Inflammatory macrophage (primary cell): ENCODE measurements at places on chromosomes 2 and 18.

DNA sequence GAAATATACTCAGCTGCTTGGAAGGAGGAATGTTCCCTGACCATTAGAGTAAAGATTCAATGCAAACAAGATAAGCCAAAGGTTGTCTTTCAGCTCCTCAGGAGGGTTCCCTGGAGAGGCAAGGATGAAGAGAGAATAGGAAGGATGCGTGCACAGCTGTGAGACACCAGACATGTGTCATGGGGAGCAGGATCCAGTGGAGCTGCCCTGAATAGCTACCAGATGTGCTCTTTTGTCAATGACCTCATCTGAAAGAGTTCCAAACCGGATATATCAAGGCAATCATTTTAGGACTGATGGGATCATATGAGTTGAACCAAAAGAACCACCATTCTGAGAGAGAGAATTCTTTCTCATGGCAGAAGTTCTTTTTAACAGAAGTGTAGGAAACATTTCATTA lies 490.6 kb downstream of the IRS1 start:
- DNase-seq, result no peak

- DNase-seq, result no peak
Measured at GRCh38 chr2:15841776-15842560, 98.4 kb upstream of the MYCN start.

DNA sequence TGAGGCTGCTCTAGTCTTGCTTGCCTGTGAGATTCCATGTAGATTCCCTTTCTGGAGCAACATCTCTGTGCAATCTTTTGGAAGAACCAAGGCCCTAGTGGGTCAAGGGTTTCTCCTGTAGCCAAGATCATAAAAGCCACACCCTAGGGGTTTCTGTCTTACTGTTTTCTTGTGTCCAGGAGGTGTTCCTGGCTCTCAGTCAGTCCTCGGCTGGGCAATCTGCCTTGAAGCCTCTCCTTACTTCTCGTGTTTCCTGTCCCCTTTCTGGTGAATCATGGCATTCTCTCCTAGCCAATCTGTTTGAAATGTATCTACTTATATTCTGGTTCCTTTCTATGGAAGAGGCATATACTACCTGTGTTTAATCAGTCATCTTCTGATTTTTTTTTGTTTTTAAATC lies 484.8 kb upstream of the UBE2E3 start:
- no peak for DNase-seq

DNA sequence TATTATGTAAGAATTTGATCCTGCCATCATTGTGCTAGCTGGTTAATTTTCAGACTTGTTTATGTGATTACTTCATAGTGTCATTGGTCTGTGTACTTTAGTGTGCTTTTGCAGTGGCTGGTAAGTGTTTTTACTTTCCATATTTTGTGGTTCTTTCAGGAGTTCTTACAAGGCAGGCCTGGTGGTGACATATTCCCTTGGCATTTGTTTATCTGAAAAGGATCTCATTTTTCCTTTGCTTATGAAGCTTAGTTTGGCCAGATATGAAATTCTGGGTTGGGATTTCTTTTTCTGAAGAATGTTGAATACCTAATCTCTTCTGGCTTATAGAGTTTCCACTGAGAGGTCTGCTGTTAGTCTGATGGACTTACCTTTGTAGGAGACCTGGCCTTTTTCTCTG lies 72.8 kb upstream of the MC4R start:
- DNase-seq, result no peak

- no peak for DNase-seq
Measured at GRCh38 chr2:131029812-131030211, 63.4 kb downstream of the FAM168B start.

- DNase-seq, result peak; percentile 51
Measured at GRCh38 chr2:38016219-38016618, 59.7 kb downstream of the CYP1B1 start.

DNA sequence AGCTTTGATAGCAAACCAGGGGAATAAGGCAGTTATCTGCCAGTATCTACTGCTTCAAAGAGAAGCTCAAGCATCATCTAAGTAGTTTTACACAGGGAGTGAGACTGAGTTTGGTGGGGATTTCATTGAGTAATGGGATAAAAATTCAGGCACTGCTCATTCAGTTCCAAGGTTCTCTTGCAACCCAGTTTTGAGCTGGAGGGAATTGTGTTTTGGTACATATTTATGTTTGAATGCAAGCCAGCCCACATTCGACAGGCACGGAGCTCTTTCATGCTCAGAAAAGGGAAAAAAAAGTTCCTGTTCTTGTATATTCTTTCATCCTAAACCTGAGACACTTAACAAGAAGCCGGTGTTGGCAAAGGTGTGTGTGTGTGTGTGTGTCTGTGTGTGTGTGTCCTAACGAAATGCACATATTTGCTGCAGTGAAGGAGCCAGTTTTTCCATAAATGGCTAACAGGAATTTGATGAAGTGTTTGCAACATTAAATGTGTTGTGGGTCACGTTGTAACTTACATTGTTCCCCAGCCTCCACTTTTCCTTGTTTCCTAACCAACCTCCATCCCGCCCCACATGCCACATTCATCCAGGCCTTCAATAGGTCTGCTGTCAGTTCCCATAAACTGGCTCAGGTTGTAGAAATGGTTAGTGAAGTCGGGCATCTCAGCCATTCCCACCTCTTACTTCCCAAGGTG lies 311.1 kb downstream of the TXNL1 start:
- no peak for DNase-seq

- DNase-seq, result no peak
Measured at GRCh38 chr2:7971841-7972240, 710.0 kb upstream of the ID2 start.

GRCh38 chr2:83378921-83379320 lies 1080.2 kb downstream of the SUCLG1 start:
- DNase-seq, result no peak

- peak; percentile 85 for DNase-seq
Measured at GRCh38 chr2:191637182-191638078, 40.5 kb upstream of the NABP1 start.

DNA sequence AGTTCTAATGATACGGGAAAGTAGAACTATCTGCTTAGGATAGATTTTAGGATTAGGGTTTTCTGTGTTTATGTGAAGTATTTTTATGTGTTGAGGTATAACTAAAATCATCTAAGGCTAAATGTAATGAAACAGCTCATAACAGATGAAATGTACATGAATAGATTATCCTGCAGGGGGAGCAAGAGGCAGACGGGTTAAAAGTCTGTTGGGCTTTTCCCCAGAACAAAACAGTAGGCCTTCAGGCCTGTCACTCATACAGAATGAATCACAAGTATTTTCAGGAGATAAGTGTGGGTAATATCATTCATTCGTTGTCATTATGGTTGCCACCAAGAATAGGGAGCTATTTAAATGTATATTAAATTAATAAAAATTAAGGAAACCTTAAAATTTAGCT lies 107.9 kb upstream of the IL1R2 start:
- peak; percentile 70 for DNase-seq

GRCh38 chr2:134671513-134671912 lies 47.3 kb downstream of the TMEM163 start:
- DNase-seq, result no peak

DNA sequence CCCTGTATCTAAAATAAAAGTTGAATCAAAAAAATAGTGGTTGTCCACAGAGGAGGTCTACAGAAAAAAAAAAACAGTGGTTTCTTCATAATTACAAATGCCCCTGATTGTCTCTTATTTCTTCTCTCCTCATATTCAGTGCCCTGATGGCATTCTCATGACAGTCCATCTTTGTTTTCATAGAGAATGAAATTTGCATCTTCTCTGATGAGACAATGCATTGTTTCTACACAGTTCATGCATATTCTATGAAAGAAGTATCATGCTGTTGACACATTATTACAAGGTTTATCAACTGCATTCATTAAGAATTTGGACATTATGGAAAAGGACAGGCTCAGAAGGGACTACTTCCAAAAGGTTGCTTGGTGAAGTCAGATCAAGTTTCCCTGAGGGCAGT lies 59.5 kb downstream of the LHCGR start:
- DNase-seq, result no peak

DNA sequence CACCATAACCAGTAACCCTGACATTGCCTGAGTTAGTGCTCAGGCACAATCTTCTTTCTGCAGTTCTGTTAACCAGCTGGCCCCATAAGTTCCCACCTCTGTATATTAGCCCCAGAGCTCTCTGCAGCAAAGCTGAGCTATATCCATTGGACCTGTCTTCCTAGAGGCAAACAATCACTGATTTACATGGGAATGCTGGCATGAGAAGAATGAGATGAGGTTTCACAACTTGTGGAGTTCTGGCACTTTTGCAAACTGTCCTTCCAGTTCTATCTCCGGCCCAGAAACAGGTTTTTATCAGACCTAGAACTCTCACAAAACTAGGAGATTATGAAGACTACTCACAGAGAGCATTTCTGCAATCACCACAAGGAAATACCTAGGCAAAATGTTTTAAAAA lies 7.9 kb upstream of the CCBE1 start:
- no peak for DNase-seq
